Regular cardiac myocyte (primary cell): ENCODE measurements at places on chromosomes 3 and 15. TPM values are rescaled to one million over a fixed set of nuclear protein-coding genes. Genes with fewer than 3 reads are reported as not detected.

The GNB4 gene
- 78.4 and 104 TPM in 2 replicates for total RNA-seq

The MESP1 gene
- 0.19 and 0.28 TPM in 2 replicates for total RNA-seq

The CADPS gene
- 0.85 TPM in 1 of 2 replicates, not detected in the other for total RNA-seq

The SLC6A11 gene
- under 0.01 TPM in 2 replicates for total RNA-seq

The WNT7A gene
- total RNA-seq, result under 0.01 TPM in 1 of 2 replicates, not detected in the other

The EXD1 gene
- under 0.01 TPM in 1 of 2 replicates, not detected in the other for total RNA-seq

The MAGEF1 gene
- 23.4 and 24.8 TPM in 2 replicates for total RNA-seq

The RNF13 gene
- 42.0 and 97.2 TPM in 2 replicates for total RNA-seq

The HESX1 gene
- total RNA-seq, result under 0.01 and 0.85 TPM in 2 replicates

The GPR176 gene
- 136 and 250 TPM in 2 replicates for total RNA-seq

The HIGD2B gene
- not detected in 2 replicates for total RNA-seq

The MCF2L2 gene
- total RNA-seq, result 0.19 and 0.56 TPM in 2 replicates

The ACKR4 gene
- 0.96 and 6.8 TPM in 2 replicates for total RNA-seq

The CYP11A1 gene
- 0.28 and 0.38 TPM in 2 replicates for total RNA-seq

The TF gene
- total RNA-seq, result 0.28 TPM in 1 of 2 replicates, not detected in the other

The PRSS50 gene
- not detected in 2 replicates for total RNA-seq

The GOLGA8Q gene
- 0.58 and 1.4 TPM in 2 replicates for total RNA-seq

The AQP9 gene
- total RNA-seq, result under 0.01 TPM in 1 of 2 replicates, not detected in the other

The TUSC7 gene
- total RNA-seq, result not detected in 2 replicates

The SH2D7 gene
- total RNA-seq, result not detected in 2 replicates

The CD276 gene
- 95.3 and 102 TPM in 2 replicates for total RNA-seq

The CHRFAM7A gene
- 0.19 and 0.28 TPM in 2 replicates for total RNA-seq

The GPR27 gene
- total RNA-seq, result 0.28 TPM in 1 of 2 replicates, not detected in the other

The MINAR1 gene
- 0.38 and 0.56 TPM in 2 replicates for total RNA-seq

The SOX14 gene
- total RNA-seq, result not detected in 2 replicates

The GHSR gene
- not detected in 2 replicates for total RNA-seq

The FOXL2 gene
- under 0.01 and 0.19 TPM in 2 replicates for total RNA-seq

The ZNF80 gene
- not detected in 2 replicates for total RNA-seq

The TRIM69 gene
- 11.3 and 11.7 TPM in 2 replicates for total RNA-seq

The SCG5 gene
- 9.0 and 54.4 TPM in 2 replicates for total RNA-seq

The OR5H2 gene
- not detected in 2 replicates for total RNA-seq

The PLA2G4D gene
- total RNA-seq, result under 0.01 TPM in 1 of 2 replicates, not detected in the other

The ROPN1 gene
- not detected in 2 replicates for total RNA-seq

The CACNA2D3 gene
- total RNA-seq, result 0.19 and 0.85 TPM in 2 replicates

The PROK2 gene
- total RNA-seq, result not detected in 2 replicates

The DCBLD2 gene
- 481 and 809 TPM in 2 replicates for total RNA-seq

The SLC2A2 gene
- total RNA-seq, result not detected in 2 replicates

The FAIM gene
- total RNA-seq, result 12.7 and 13.6 TPM in 2 replicates

The MKRN3 gene
- total RNA-seq, result under 0.01 and 0.19 TPM in 2 replicates

The SAMMSON gene
- total RNA-seq, result 0.28 TPM in 1 of 2 replicates, not detected in the other
